H9 (cell line): ENCODE measurements at places on chromosomes 2 and 18.
A peak's percentile ranks its signal among the peaks of the same experiment; 100 is the strongest.

DNA sequence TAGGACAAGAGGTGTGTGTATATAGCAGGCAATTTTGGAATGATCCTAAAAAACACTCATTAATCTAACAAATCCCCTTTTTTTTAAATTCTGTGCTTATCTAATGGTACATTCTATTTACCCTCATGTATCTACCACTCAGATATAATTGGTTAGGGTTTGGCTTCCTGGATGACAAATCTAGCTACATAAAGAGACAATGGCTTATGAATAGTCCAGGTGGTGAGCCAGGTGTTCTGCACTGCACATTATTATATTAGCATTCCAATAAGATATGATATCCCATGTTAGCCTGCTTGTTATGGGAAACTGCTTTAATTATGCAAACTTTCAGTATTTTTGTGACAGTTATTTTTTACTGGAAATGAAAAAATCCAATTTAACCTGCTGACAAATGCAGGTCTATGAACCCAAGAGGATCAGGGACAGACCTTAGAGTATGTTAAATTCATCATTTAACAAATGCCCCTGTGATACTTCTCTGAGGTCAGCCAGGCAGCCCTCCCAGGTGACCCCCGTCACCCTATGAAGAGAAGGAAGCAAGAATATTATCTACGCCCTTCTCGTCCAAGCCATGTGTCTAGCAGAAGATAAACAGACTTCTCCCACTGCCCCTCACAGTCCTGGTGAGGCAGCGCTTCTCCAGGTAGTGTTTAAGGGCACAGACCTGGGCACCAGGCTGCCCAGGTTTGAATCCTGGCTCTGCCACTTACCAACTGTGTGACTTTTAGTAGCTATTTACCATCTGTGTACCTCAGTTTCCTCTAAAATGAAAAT lies 83.0 kb downstream of the ADD2 start:
- DNase-seq = peak; percentile 7

DNA sequence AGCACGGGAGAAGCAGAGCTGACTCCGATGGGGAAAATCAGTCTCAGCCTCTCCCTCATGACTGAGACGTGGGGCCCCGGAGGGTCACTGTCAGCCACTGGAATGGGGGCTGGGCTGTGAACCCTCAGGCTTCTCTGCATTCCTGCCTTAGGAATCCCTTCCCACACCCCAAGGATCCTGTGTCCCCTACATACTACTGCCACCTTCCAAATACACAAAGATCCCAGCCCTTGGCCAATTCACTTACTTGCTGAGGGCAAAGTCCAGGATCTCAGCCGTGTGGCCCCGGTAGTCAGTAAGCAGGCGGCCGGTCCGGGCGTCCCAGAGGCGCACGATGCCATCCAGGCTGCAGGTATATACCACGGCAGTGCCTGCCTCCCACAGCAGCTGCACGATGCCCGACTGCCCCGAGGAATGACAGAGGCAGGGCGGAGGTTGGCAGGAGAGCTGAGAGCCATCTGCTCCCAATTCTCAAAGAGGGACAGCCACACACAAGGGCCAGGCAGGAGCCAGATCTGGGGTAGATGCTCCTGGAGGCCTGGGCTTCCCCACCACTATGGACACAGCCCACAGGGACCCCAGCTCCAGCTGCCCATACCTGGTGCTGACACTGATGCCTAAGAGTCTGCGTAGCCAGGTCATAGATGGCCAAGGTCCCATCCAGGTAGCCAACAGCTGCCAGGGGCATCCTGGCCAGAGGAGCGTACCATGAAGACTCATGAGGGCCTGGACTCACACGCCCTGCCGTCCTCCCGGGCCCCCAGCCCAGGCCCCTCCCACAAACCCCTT lies 4.2 kb downstream of the GPBAR1 start:
- DNase-seq = no peak

- no peak for DNase-seq
Observed at GRCh38 chr2:205364261-205364660, 318.0 kb upstream of the NRP2 start.

- DNase-seq = no peak
Observed at GRCh38 chr2:58405341-58405740, 164.2 kb upstream of the FANCL start.

- no peak for DNase-seq
Observed at GRCh38 chr2:46023165-46023854, 273.9 kb upstream of the EPAS1 start.

GRCh38 chr2:119402645-119403560 lies 28.8 kb upstream of the TMEM37 start:
- no peak for DNase-seq

DNA sequence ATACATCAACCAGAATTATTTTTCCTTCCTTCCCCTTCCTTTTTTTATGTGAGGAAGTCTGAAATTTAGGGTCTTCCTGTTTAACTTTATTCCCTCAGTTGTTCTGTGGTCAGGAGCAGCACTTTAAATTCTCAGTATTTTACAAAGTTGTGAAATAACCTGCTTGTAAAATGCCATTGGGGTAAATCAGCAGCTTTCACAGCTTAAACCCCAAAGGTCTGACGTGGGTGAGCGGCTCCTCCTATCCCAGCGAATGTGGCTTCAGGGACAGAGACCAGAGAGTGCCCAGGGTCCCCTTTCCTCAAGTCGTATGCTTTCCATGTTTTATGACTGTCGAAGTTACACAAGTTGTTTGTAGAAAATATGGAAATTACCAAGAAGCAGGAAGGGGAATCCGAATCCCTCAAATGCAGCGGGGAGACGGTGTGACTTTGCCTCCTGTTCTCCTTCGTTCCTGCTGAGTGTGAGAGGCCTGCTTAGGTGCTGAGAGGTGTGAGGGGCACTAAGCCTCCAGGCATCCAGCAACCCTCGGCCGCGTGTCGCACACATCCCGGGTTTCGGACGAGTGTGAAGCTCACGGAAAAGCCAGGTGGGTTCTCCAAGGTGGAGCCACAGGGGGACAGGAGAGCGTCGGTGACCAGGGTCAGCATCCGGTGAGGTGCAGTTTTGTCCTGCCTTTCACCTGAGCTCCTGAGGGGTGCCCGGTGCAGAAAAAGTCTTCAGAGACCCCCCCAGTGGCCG lies 10.8 kb upstream of the KCNG2 start:
- DNase-seq = no peak

DNA sequence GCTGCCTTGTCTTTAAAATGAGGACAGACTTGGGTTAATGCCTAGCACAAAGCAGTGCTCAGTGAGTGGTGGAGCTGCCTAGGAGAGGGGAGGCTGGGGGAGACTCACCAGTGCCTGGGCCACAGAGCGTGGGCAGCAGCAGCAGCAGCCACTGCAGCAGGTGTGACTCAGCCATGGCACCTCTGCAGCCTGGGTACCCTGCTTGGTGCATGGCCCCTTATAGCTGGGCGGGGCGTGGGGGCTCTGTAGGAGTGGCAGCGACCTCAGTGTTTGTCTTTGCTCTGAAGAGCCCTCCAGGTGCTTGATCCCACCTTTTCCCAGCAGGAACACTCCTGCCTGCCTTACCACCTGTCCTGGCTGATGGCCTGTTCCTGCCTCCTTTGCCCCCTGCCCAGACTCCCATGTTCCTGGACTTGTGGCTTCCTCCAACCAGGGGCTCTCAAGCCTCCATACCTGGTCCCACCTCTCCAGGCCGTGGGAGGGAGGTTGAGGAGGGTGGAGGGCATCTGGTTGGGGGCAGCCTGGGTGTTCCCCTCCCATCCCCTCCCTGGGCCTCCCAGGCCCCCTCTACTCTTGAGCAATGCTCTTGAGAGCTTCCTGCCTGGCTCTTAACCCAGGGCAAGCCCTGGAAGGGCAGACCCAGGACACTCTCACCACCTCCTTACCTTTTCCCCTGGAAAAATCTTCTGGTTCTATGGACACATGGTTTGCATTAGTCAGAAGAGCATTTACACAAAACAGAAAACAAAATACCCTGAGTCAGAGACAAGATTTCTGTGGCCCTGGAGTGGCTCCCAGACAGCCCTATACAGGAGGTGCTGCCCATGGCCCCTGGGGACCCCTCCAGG lies at the start of gene SFTPB:
Gene SFTPB (minus strand): TSS at position 191 of the 848 bp plus-strand sequence. CDS start 16 bp downstream, at position 175.
- no peak for DNase-seq

GRCh38 chr2:128595763-128596395 lies 277.2 kb upstream of the HS6ST1 start:
- DNase-seq = peak; percentile 17

DNA sequence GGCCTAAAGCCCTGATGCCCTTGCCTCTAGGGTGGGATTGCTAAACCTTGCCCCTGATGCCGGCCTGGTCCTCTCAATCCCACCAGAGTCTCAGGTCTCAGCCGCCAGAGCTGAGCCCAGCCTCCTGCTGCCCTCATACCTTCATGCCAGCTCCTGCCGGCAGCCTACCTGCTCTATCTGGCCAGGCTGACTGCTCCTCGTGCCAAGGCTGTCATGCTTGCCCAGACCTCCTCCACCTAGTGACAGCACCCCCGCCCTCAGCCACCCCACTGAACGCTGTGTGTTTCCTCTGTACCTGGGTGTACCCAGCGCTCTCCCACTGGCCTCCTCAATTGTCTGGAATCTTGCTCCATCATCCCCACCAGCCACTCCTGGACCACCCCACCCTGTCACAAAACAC lies 120.1 kb downstream of the CACNB4 start:
- no peak for DNase-seq

- no peak for DNase-seq
Observed at GRCh38 chr2:189657867-189658266, 3.4 kb upstream of the ASNSD1 start.

DNA sequence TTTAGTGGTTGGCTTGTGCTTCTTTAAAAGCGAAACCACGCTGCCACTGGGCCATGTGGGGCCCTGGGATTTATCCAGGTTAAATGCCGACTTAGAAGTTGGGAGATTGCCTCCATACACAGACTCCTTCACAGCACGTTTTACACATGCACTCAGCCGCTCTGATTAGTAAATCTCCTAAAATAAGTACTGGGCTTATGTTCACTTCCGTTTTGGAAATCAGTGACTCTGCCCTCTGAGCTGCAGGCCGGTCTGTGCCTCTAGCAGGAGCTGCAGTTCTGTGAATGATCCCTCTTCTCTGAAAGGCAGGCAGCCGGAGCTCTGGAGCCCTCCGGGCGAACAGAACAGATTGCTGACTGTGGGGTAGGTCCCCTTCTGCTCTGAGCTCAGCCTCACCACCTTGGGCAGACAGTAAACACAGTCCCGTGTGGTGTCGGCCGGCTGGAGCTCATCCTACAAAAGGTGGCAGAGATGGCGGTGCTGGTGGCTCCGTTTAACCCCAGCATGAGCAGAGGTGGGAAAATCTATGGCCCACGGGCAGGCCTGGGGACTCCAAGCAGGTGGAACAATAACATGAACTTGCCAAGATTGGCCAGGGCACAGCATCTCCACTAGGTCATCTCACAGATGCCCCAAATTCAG lies 9.8 kb upstream of the RAB17 start:
- DNase-seq = peak; percentile 28

- DNase-seq = no peak
Observed at GRCh38 chr2:88160517-88160916, 9.6 kb upstream of the THNSL2 start.

DNA sequence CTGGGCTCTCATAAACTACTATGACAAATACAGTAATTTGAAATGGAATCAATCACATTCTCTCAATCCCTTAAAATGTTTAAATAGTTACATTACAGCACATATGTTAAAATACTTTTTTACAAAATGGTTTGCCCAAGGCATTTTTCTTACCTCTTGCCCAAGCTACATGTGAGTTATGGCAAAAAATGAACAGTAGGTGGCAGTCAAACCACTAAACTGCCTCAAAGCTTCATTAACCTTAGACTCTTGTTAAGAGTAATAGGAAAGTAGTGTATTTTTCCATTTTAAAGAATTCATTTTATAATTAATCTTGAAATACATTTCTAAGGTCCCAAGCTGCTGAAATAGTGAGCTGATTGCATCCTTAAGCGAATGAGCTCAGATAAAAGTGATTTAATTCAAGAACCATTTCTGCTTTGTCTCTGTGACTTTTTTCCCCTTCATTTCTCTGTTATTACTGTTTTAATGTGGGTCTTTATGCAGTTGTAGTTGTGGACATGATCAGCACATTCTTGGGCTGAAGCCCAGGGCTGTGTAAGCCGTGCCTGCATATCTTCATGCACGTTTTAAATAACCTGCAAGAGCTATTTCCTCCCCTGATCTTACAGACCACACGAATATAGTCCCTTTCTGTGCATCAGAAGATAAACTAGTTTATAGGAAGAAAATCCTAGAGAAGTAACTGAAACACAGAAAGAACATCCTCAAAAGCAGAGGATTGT lies 311.8 kb downstream of the LNPK start:
- no peak for DNase-seq

GRCh38 chr18:44048846-44049245 lies 631.8 kb upstream of the SETBP1 start:
- DNase-seq = no peak

- DNase-seq = peak; percentile 76
Observed at GRCh38 chr18:59308248-59308937, 10.1 kb downstream of the CPLX4 start.

GRCh38 chr18:79200546-79201268 lies 131.5 kb downstream of the ATP9B start:
- peak; percentile 85 for DNase-seq

GRCh38 chr2:63673865-63674533 lies 85.2 kb downstream of the MDH1 start:
- no peak for DNase-seq

DNA sequence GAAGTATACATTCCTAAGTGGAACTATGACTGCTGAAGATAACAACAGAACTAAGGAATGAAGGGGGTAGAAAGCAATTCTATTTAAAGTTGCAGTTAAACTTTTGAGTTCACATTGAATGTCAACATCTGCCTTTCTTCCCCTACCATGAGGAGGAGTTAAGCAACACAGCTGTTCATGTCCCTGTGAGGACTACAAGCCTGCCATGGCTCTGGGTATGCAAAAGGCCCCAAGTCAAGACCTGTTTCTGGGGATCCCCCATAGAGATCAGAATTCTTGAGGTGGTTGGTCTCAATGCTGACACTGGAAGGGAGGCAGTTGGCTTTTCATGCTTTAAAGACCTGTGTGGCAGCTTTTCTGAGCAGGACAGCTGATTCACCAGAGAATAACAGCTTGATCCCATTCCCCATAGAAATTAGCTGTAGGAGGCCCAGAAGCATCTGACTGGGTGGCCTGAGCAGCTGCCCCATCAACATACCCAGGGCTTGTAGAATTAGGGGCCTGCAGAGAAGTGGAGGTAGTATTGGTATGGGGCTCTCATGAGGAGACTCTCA lies 131.0 kb downstream of the SETBP1 start:
- DNase-seq = no peak

DNA sequence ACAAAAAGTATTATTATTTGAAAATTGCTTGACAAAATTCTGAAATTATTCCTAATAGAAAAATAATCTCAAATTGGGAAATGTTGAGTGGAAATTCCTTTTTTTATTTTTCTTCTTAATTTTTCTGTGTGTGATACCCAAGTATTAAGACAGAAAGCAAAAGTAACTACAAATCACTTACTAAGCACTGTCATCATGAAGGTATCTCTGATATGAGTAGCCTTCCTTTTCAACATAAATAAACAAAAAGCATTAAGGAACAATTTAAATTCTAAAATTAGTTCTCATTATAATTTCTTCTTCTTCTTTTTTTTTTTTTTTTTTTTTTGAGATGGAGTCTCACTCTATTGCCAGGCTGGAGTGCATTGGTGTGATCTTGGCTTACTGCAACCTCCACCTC lies 174.2 kb upstream of the RBMS1 start:
- DNase-seq = no peak

GRCh38 chr18:63590373-63590772 lies 3.2 kb downstream of the SERPINB13 start:
- no peak for DNase-seq
